ENCODE measurements at places on chromosomes 1 and 21.

DNA sequence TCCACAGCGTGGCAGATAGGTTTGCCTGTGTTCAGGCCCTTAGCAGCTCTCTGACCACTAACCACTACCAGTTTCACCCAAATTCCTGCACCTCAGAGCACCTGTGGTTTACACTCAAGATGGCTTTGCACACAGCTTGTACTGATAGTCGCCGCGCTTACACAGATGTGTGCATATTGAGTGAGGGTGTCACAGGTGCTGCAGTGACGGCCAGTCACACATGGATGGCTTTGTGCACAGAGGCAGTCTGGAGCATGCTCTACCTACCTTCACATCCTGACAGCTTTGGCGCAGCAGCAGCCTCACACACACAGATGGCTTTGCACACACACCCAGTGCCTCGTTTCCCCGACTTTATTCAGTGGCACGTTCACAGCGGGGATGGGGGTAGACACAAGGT is 7.5 kb downstream of the DMAP1 start:
- no peak for DNase-seq

DNA sequence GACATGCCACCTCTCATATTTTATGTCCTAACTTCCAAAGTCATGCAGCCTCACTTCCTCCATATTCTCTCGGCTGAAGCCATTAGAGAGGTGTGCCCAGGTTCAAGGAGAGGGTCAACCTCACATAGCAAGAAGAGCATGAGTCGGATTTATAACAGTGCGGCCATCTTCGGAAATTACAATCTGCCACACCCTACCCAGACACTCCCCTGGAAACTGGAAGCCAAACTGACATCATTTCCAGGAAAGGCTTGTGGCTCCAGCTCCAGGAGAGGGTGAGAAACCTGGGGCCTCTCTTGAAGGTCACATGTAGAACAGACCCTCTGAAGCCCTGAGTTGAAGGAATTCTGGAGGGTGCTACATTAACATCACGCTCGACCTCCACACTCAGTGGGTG is 73.5 kb downstream of the RRAGC start:
- no peak for DNase-seq

- peak; percentile 67 for DNase-seq
These were observed 110.2 kb downstream of the PSMG1 start for GRCh38 chr21:39073063-39073462.

- peak; percentile 97 for DNase-seq
These were observed 121.2 kb downstream of the SLC45A1 start for GRCh38 chr1:8439015-8439702.

GRCh38 chr21:38475519-38475918 is 22.8 kb downstream of the ERG start:
- no peak for DNase-seq

DNA sequence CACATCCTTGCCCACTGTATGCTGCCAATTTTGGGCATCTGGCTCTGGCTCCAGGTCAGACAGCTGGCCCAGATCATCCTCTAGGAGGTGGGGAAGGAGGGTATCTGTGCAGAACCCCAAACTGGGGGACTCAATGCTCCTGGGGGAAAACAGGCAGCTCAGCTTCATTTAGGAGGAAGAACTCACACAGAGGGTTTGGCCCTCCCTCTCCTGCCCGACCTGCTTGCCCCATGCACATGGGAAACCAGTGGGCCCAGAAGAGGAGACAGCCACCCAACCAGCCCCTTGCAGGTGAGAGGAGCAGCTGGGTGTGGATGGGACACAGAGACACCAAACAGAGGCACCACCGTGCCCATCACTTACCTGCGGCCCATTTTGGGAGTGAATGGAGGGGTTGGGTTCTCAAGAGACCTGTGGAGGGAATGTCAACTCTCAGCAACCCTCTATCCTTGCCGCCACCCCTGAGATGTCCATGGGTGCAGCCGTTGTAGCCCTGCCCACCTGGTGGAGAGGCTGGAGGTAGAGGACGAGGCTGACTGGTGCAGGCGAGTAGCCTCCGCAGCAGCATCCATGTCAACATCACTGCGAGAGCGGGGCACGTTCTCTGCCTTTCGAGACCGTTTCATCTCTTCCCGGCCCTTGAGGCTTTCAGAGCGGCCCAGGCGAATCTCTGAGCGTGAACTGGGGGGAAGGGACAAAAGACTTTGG is 27.5 kb downstream of the LRRC71 start:
- DNase-seq = no peak

GRCh38 chr1:233520261-233521191 is 93.4 kb upstream of the KCNK1 start:
- peak; percentile 79 for DNase-seq

DNA sequence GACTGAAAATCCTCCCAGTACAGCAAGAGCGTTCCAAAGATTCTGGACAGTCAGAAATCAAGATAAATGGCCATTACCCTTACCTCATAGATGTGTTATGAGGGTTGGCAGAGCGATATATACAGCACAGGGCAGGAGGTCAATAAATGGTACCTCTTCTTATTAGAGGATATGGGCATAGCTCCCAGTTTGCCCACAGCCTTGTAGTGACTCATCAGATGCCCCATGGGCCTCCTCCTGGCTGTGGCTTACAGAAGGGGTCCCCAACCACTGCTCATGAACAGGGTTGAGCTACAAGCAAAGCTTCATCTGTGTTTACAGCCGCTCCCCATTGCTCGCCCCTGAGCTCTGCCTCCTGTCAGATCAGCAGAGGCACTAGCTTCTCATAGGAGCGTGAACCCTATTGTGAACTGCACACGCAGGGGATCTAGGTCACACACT is 7.3 kb upstream of the IFNGR2 start:
- DNase-seq = no peak

Measured in muscle of leg (tissue), 16 donors.